ENCODE measurements at places on chromosomes 13 and 19. TPM values are rescaled to one million over a fixed set of nuclear protein-coding genes. Genes with fewer than 3 reads are reported as not detected.

DNA sequence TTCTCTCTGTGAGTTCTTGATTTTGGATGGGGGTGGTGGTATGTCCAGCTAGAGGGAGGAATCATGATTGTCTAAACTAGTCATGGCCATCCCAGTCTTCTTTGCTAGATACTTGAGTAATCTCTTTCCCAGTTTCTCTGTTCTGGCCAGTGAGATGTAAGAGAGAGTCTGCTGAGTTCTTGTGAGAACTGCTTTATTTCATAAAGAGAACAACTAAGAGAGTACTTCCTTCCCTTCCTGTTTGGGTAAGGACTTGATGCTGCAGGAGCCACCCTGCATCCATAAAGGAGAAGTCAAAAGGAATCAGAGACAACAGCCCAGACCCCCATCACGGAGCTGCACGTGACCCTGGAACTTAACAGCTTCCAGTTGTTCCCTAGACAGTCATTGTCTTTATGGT, 3.0 kb upstream of the RASL11A start:
- no peak for DNase-seq

DNA sequence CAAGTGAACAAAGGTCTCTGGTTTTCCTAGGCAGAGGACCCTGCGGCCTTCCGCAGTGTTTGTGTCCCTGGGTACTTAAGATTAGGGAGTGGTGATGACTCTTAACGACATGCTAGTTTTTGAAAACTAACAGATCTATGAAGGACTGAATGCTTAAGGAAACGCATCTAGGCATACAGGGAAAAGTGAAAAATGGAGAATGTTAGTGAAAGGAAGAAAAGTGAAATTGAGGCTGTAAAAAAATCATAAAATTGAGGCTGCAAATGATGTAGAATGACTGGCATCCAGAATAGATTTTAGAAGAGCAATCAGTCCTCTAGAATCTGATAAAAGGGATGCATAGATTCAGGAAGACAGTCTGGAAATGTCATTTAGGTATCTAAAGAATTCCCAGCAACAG, 3.5 kb downstream of the ZNF260 start:
- no peak for DNase-seq

GRCh38 chr13:59442944-59443486, 720.7 kb downstream of the DIAPH3 start:
- DNase-seq, result no peak

The CCNA1 gene
- polyA plus RNA-seq, result 0.71 TPM

DNA sequence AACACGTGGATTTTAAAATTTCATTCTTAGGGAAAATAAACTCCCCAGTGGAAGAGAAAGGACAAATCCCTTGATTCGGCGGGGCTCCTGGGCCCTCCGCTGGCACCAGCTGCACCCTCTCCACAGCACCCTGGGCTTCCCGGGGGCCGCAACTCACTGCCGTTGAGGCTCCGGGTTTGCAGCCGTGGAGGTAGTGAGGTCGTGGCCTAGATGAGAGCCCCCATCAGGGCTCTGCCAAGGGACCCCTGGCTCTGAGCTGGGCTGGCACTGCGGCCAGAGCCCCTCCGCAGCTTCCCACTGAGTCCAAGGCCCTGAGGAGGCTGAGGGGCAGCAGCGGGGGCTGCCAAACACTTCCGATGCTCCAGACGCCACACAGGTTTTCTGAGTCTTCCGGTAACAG, 133.7 kb upstream of the MCF2L start:
- no peak for DNase-seq
